ENCODE measurements at places on chromosomes 4 and X. TPM values are rescaled to one million over a fixed set of nuclear protein-coding genes. Genes with fewer than 3 reads are reported as not detected.

The SPOCK3 gene
- total RNA-seq, result not detected

The SPANXA1 gene
- not detected for total RNA-seq

DNA sequence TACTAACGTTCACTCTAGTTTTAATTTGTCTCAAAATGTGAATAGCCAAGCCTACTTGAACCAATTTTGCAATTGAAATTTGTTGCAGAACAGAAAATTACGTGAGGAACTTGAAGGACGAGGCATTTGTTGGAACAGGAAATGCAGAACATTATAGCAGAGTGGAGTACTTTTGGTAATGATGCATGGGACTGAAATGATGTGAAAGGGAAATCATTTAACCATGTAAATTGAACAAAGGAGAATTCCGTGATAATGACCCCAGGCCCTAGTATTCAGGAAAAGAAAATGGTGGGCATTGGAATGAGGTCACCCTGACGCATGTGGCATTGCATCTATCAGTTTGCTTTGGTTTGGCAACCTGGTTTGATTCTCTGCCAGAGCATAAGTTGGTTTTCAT, 44.9 kb upstream of the BEND4 start:
- no peak for ATAC-seq

The SH3RF1 gene
- total RNA-seq, result 1.4 TPM

- no peak for ATAC-seq
Measured at GRCh38 chr4:181760560-181760959, 482.6 kb upstream of the TENM3 start.

The NXF2B gene
- total RNA-seq, result not detected

The PFKFB1 gene
- total RNA-seq, result 0.50 TPM

DNA sequence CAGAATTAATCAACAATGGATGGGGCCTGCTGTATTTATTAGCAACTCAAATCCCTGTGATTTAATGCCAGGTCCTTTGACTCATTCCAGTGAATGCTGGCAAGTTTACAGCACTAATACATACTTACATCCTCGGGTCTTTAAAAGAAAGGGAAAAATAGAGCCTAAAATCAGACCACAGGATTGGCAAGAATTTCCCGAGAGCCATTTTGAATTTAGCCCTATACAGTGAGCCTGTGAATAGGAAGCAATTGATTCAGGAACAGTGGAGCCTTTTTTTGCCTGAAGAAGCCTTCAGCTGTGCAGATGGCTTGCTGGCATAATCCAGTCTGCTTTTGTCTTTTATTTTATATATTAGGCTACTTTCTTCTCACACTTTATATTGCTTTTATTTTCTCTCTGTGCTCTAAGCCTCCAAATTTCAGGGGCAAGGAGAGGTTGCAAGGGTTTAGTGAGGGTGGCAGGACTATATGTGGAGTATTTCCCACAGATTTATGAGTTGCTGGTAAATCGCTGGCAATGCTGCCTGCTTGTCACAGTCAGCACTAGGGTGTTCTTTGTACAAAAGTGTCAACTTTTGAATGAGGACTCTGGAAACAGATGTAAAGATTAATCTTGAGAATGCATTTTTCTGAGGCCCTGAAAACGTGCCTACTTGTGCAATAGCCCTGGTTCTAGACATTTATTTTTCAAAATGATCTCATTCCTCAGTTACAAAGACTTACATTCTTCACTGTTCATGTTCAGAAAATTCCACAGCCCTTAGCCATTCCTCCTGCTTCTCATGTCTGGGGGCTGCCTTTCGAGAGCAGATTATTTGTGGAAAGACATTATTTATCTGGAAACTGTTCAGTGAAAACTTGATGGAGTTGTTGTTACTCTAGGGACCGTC, 303.5 kb downstream of the SPRY1 start:
- ATAC-seq, result no peak

- ATAC-seq, result no peak
Measured at GRCh38 chr4:65407483-65407882, 262.8 kb downstream of the EPHA5 start.

Measured in activated T-helper 17 cell treated with anti-CD3 and anti-CD28 coated beads, Interleukin-2, amount 50 U/mL, for 72 hours (primary cell).